Fibroblast of skin of back (primary cell): ENCODE measurements at places on chromosomes 1 and 21.

DNA sequence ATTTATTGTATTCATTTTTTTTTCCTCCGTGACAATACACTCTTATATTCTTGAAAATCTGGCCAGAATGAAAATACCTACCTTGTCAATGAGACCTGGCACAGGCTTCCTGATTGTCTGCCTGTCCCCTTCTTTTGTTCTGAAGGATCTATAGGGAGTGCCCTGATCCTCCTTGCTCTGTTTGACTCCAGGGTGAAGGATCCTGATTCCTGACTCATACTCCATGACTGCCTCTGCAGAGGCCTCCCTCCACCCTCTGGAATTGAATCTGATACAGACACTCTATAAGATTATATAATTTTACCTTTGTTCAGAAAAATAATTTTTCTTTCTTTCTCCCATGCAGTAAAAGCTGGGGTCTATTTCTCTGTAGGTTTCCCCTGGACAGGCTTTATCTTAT lies 116.2 kb downstream of the HMCN1 start:
- DNase-seq, result peak; percentile 79

DNA sequence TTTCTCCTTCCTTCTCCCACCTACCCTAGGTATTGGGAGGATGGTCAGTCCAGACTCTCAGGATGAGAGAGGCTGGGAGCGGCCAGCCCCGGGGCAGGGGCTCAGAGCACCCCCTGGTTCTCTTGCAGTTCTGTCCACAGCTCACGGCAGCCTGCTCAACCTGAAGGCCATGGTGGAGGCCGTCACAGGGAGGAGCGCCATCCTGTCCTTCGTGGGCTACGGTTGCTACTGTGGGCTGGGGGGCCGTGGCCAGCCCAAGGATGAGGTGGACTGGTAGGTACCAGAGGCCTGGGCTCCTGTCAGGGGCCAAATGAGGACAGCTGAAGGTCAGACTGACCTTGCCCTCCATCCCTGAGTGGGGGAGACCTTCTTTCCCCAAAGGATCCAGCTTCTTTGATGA lies 4.2 kb downstream of the PLA2G2F start:
- DNase-seq, result no peak

DNA sequence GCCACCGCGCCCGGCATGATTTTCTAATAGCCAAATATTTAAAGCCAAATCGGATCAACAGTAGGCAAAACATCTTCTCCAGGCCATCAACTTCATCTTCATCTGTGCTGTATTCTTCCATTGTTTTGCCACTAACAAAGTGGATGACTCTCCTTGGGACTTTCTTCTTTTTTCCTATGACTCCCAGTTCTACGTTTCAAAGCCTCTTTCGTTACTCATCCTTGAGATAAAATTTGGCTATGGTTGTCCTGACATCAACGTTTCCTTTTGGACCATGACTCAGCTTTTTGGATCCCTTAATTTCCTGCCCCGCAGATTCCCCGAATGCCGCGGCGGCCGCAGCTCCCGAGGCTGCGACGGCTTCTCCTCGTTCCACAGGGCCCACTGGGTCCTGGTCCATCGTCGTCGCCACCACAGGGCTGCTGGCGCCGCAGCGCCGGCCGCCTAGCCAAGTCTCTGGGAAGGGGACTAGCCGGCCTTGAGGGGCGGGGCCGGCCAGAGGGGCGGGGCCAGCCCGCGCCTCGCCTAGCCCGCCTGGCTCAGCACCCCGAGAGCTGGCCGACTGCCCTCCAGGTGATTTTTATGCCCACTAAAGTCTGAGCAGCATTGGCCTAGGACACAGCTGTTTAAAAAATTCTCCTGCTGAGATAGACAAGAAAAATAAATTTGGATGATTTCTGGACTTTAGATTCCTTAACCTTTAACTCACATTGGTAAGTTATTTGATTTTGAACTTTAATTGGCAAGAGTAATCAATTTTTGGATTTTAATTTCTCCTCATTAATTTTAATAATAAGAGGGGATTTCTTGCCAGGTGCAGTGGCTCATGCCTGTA lies 93.9 kb downstream of the ADCY10 start:
- peak; percentile 98 for DNase-seq

DNA sequence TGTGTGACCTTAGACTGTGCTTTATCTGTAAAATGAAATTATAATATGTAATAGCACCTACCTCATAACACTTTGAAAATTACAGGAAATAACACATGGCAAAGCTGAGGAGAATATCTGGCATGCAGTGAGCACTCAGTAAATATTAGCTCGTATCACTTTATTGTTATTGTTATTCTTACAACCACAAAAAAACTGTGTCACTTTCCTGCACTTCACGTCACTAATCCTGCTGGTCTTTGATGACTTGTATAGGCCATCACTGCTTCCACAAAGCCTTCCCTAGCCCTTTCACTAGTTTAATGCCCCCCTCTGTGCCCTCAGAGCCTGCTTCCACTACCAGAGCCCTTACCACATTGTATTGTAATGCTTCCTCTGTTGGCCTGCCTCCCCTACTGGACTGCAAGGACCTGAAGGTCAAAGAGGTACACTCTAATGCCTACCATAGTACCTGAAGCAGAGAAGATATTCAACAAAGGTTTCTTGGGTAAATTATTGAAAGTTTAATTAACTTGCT lies 231.6 kb downstream of the NFIA start:
- DNase-seq, result no peak

GRCh38 chr21:29640080-29640508 lies 299.7 kb downstream of the GRIK1 start:
- no peak for DNase-seq

DNA sequence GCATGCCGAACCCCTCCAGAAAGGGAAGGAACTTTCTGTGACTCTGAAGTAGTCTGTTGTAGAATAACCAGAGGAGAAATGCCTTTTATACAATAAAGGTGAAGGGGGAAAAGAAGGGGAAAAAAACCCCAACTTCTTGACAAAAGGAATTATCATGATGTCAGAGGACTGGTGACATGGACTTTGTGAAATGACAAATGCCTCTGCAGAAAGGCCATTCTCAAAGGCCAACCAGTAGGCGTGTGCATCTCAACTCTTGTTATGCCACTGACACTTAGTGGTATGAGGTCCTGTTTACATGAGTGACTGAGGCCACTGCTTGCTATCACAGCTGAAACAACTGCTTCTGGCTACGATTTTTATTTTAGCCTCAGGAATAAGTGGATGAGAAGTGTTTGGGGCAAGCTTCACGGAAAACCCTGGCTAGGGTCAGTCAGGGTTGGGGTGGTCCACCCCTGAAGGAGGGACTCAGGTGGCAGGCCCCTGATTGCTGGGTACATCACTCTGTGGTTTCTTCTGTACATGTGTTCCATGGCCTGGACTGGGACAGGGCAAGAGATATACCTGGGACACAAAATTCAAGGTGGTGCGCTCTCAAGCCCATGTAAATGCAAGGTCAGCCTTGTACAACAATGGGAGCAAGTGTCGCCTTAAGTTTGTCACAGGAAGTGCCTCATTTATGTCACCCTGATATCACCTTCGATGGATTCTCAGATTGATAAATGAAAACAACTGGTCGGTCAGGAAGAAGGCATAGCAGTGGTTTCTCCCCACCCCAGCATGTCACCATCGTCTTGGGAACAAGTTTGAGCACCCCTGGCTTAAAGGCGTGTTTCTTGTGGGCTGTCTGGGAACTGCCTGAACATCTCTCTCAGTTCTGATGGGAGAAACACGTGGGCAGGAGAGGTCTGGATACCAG lies 12.4 kb downstream of the RUNX1 start:
- DNase-seq, result no peak

DNA sequence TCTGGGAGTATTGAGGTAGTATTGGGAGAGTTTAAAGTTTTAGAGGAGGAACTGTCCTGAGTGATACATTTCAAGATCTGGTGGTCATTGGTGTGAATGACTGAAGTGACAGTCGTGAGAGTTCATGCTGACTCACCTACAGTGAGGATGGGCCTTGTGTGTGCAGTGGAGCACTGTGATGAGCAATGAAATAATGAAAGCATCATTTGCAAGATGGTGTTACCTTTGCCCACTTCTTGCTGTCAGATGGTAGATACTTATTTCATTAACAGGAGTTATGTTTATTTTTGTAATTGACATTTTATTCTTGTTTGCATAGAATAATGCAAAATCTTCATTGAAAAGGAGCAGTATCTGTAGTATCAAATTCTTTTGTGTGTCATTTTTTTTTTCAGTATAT lies 29.0 kb downstream of the POU2F1 start:
- no peak for DNase-seq

DNA sequence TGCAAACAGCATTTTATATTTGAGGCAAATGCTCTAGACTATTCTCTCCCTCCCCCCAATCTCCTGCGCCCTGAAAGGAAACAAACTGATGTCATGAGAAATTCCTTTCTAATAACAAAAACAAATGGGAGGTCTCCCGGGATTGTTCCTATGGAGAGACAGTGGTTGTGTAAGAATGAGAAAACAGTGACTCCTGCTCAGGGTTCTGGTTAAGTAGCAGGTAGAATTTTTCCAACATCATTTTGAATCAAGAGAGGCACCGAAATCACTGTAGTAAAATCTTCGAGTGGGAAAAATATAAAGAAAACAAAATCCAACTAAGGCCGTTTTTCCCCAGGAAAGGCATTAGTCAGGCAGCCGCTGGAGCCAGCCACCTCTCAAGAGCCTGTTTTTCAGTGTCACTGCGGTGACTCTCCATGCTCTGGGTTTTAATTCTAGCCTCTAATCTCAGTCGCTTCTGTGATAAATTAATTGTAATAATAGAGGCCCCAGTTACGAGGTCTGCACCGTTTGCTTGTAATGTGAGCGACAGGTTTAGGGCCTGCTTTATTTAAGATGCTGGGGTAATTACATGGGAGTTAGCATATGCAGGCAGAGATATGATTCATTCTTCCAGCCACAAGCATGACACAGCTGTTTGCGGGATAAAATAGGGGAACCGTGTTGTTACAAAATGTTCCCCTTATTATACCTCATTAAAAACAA lies 80.3 kb downstream of the RNF220 start:
- DNase-seq, result peak; percentile 84

- DNase-seq, result no peak
Observed at GRCh38 chr1:55316947-55317662, 101.9 kb upstream of the USP24 start.

DNA sequence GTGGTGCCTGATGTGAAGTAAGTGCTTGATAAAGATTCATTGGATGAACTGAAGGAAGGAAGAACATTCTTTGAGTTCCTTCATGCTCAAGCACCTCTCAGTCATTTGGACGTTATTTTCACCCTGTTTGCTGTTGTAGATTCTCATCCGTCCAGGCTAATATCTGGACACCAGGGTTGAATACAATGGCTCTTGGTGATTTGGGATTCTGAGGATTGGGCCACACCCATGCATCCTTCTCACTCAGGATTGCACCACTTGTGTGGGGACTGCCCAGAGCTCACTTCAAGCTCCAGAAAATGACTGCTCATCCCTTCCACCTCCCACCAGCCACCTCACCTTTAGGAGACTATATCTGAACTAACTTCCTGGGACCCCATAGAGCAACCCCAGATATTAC lies 117.1 kb upstream of the IPO9 start:
- peak; percentile 68 for DNase-seq

DNA sequence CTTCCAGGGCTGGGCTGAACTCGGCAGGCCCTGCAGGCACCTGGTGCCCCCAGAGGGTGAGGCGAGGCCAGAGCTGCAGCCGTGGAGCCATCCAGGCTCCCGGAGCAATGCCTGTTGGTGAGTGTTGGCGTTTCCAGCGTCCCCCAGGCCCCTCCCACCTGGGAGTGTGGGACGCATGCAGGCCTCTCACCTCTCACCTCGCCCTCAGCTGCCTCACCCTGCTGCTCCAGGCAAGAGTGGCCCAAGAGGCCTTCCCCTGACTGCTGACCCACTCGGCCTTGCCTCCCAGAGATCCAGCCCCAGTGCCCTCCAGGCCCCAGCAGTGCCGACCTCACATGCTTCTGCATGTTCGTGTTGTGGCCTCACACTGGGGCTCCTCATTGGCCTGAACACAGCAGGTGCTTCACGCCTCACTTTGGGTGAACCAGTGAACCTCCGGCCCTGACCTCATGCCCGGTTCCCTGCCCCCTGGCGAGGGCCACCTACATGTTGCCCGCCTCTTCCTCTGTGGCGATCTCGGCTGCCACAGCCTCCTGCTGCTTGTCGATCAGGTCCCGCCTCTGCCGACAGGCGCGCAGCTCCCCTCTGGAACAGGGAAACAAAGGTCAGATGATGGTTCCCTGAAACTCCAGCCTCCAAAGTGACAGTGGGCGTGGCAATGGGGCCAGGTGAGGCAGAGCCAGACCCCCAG lies 17.0 kb downstream of the CFAP74 start:
- DNase-seq, result no peak

DNA sequence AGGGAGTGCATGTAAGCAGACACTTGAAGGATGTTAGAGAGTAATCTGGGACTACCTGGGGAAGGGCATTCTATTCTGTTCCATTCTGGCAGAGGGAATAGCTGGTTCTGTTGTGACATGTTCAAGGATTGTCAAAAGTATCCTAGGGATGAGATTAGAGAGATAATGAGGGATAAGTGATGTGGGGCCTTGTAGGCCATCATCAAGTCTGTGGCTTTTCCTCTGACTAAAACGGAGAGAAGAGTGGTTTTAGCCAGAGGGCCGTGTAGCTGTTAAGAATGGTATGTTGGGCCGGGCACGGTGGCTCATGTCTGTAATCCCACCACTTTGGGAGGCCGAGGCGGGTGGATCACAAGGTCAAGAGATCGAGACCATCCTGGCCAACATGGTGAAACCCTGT lies 23.6 kb downstream of the TGFB2 start:
- no peak for DNase-seq

- DNase-seq, result no peak
Observed at GRCh38 chr1:97053268-97053667, 331.7 kb downstream of the PTBP2 start.

- DNase-seq, result peak; percentile 66
Observed at GRCh38 chr1:91537281-91537986, 36.8 kb downstream of the CDC7 start.

GRCh38 chr1:203373002-203373401 lies 22.1 kb upstream of the FMOD start:
- no peak for DNase-seq

GRCh38 chr1:119587341-119587740 lies 60.7 kb downstream of the ZNF697 start:
- DNase-seq, result peak; percentile 58

DNA sequence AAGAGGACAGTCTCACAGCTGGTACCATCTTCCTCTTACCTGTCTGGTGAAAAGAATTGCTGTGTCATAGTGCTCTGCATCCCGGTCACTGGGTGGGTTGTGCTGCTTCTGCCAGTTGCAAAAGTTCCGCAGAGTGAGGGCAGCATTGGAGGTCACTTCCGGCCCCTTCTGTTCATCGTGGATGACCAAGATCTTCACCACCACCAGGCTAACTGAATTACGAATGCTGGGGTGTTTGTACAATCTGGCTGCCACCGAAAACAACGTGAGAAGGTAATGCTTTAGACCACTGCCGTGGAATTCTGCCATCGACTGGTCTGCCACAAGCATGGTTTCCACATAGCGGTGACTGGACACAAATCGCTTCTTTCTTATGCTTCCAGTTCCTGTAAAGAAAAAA lies 2.9 kb downstream of the ADAMTS1 start:
- DNase-seq, result peak; percentile 59

DNA sequence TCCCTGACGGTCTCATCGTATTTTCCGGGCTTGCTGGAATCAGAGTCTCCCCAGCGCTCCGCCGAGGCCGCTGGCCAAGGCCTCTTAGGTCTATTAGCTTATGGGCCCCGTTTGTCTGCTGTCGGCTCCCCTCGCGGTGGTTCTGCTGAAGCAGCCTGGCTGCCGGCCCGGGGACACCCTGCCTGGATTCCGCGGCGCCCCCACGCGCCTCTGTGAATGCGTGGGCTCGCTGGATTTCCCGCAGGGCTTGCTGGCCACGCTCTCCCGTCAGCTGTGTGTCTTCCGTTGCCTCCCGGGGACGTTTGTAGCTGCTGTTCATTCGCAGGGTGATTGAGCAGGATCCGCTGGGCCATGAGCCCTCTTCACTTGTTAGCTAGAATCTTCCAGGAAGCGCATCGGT lies 8.4 kb downstream of the LRRC3 start:
- DNase-seq, result no peak

GRCh38 chr1:15177710-15178166 lies 24.2 kb downstream of the TMEM51 start:
- DNase-seq, result no peak
